Esophagus squamous epithelium (tissue), 5 donors: ENCODE measurements at places on chromosomes 13 and 19.

- DNase-seq = no peak
These were observed 129.9 kb downstream of the GPC6 start for GRCh38 chr13:93356469-93356868.

GRCh38 chr13:107715496-107715895, 499.8 kb downstream of the LIG4 start:
- no peak for DNase-seq

DNA sequence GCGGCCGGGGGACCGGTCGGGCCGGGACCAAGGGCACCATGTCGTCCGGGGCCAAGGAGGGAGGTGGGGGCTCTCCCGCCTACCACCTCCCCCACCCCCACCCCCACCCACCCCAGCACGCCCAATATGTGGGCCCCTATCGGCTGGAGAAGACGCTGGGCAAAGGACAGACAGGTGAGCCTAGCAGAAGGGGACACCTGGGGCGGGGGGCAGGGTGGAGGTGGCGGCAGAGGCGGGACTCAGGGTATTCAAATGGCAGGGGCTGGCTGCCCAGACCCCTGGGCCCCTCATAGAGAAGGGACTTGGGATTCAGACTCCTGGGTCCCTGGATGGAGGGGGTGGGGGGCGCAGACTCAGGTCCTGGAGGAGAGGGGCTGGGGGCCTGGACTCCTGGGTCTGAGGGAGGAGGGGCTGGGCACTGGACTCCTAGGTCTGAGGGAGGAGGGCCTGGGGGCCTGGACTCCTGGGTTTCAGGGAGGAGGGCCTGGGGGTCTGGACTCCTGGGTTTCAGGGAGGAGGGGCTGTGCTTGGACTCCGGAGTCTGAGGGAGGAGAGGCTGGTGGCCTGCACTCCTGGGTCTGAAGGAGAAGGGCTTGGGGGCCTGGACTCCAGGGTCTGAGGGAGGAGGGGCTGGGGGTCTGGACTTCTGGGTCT, 735 bp downstream of the BRSK1 start:
- no peak for DNase-seq

GRCh38 chr19:18672044-18672451, 11.4 kb upstream of the CRTC1 start:
- no peak for DNase-seq

- no peak for DNase-seq
These were observed 81.1 kb upstream of the SIAH3 start for GRCh38 chr13:45932676-45933075.

GRCh38 chr19:289651-290371, 1.4 kb downstream of the PLPP2 start:
- no peak for DNase-seq

DNA sequence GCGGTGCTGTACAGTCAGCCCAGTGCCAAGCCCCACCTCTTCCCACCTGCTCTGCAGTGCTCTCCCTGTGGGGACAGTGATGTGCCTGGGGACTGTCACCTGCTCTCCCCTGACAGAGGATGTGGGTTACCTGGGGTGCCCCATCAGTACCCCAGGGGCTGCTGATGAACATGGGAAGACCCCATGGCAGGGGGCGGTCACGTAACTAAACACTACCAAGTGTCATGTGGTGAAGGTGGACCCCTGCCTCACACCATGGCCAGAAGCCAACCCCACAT, 12.7 kb downstream of the KDM4B start:
- no peak for DNase-seq

DNA sequence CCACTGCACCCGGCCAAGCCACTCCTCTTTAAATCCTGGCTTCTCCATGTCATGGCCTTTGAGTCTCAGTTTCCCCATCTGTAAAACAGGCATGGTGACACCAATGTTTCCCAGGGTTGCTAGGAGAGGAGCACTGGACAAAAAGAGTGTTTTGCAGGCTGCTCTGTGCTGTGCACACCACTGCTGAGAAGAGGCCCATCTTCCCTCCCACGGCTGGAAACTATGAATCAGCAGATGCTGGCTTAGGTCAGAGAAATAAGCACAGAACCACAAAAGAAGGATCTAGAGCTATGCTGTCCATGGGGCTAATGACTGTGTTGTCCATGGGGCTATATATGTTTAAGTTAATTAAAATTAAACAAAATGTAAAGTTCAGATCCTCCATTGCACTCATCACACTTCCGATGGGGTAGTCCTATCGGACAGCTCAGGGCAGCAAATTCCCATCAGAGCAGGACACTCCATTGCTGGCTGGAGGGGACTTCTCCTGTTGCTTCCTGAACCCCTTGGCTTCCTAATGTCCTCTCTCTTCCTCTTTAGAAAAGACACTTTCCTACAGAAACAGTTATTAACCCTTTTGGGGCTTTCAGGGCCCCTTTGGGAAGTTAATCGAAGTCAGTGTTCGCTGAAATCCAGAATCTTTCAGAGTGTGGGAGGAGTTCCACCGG, 37.1 kb downstream of the TSHZ3 start:
- DNase-seq = no peak
